ENCODE measurements at places on chromosomes 1 and 21.
A peak's percentile ranks its signal among the peaks of the same experiment; 100 is the strongest.

DNA sequence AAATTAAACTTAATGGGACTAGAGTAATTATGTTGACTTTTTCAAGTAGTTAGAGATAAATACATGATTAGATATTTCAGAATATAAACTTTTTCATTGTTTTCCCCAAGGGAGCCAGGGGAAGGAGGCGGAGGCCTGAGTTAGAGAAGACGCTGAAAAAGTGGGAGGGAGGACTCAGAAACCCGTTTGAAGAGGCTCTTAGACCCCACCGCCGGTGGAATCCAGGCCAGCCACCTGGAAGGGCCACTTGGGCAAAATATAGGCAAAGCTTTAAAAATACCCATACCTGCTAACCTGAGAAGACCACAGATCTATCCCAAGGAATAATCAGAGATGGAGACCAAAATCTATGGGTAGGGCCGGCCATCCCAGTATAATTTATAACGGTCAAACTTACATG, 242.6 kb downstream of the PTPRU start:
- no peak for DNase-seq

DNA sequence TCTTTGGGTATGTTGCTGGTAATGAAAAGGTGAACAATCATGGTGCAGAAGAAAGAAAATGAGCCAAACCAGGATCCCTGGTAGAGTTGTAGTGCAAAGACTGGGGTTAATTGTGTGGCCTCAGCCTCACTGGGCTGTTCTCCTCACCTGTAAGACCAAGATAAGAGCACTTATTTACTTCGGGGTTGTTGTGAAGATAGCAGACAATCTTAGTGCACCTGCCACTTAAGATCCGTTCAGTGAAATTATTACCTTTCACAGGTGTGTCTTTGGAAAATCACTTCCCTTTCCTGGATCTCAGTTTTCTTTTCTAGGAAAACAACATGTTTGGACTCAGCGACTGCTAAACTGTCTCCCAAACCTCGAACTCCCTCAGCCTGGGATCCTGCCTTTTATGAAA, 1.3 kb upstream of the FGGY start:
- DNase-seq: no peak

DNA sequence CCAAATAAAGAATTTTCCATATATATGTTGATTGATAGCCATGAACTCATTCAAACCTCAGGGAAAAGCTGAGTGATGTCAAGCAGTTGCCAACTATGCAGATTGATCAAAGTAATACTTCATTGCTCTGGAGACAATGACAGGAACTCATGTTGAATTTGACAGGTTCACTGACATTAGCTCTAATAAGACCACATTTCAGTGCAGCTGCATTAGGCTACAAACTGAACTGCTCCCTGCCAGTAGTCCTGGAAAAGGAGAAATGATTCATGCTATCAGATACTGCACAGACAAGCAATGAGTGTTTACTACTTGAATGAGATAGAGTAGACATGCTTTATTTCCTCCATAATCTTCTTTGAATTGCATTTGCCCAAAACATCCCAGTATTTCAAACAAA, 948.4 kb downstream of the MRPL39 start:
- no peak for DNase-seq

- DNase-seq: no peak
Observed at GRCh38 chr1:25174730-25175612, 57.3 kb downstream of the SYF2 start.

DNA sequence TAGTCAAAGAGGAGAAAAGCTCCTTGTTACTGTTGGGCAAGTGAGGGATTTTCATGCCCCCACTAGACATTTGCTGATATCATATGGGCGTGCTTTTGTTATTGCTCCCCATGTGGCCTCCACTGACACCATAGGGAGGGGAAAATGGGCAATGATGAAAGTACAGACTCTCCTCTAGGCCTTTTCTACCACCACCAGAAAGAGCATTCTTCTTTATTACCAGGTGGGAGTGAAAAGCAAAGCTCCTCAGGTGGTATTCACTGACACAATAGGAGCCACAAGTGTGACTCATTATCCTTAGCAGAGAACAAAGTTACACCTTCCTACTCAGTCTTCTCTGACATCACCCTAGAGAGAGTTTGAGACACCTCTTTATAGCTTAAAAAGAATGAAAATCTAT, 667.1 kb downstream of the LTN1 start:
- no peak for DNase-seq

DNA sequence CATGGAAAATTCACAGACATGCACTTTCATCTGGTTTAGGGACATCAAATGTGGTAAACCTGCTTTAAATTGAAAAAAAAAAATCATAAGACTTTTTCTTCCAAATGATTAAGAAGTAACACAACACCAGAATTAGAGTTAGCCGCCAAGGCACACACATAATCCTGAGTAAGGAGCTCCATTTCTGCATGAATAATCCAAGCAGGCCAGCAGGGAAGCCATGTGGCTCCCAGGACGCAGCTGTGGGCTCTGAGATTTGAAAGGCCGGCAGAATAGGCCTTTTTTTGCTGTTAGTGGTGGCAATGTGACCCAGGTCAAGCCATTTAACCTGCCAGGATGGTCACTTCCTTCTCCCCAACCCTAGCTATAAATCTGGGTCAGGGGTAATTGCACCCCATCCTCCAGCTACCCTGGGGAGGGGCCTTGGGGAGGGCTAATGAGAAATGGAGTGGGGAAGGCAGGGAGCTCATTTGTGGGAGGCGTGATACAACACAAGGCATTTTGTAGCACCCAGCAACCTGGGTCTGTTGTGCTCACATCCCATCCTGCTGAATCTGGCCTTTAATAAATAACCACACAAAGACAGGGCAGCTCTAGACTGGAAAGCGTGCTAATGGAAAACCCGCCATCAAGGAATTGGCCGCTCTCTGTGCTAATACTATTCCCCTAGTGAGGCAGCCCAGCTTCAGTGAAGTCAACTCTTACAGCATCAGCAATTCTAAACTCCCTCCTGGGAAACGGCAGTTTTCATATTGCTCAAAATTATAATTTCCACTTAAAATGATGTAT, 178.5 kb downstream of the RHOU start:
- DNase-seq: no peak

DNA sequence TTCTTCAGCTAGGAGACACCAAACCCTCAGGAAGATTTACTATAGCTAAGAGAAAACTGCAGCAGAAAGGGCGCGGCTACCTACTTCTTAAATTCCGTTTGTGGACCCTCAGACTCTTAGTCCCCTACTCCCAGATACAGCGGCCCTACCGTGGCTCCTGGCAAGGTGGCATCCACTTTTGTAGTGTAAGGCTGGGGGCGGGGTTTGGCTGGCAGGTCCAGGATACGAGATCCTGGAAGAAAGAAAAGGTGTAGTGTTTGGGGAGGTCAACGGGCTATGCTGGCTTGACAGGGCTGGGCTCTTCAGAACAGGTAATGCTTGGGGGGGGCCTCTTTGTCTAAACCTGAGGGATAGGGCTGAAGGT, 280 bp downstream of the CREB3L4 start:
- DNase-seq: no peak

DNA sequence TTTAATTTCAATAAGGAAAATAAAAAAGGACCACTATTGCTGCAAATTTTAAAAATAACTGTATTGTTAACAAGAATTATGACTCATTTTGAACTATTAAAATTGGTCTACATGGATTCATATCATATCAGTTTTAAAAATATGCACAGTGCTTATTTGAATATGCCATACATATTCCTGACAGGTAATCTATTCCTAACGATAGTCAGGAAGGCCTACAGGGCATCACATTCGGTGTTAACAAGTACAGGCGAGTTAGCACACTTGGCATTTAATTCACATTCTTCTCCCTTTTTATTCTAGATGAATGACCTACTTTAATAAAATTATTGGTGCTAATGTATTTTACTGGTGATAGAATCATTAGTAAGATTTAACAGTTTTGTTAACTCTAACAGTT, 174.6 kb downstream of the USH2A start:
- no peak for DNase-seq

- peak; percentile 4 for DNase-seq
Observed at GRCh38 chr1:195763907-195764374, 844.3 kb downstream of the KCNT2 start.

GRCh38 chr1:155301342-155301841, at the start of gene PKLR:
Gene PKLR, minus strand, starts transcription at chr1:155301438. Its CDS starts 43 bp downstream, at chr1:155301395.
- no peak for DNase-seq

DNA sequence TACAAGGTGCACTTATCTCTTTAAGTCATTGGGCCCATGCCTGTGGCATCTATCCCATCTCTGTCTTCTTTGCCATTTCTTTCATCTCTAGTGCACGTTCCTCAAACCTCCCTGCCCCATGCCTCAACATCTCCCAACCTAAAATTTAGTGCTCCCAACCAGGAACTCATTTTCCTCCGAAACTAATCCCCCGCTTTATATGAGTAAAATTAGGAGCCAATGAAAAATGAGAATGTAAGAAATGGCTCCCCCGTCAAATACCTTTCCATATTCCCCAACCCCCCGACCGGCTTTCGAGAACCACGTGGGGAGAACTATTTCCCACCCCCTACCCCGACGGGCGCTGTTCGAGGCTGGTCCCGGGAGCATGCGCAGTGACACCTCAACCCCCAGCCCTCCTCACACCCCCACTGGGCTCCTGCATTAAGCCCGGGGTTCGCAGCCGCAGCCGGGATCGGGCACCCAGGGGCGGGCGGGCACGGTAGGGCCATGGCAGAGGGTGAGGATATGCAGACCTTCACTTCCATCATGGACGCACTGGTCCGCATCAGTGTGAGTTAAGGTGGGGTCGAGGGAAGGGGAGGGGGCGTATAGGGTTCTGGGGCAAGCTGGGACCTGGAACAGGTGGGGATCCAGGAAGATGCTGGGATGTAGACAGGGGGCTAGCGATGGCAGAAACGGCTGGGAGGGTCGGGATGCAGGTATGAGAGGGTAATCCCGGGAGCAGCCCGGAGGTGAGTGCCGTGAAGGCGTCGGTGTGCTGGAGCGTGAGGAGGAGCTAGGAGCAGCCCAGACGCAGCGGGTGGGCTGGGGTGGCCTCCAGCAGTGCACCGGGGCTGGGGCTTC, at the start of gene TRIM46:
TRIM46 (plus strand) TSS at position 372 of the 846 bp plus-strand sequence; CDS start at position 490, 118 bp downstream.
- DNase-seq: peak; percentile 77

DNA sequence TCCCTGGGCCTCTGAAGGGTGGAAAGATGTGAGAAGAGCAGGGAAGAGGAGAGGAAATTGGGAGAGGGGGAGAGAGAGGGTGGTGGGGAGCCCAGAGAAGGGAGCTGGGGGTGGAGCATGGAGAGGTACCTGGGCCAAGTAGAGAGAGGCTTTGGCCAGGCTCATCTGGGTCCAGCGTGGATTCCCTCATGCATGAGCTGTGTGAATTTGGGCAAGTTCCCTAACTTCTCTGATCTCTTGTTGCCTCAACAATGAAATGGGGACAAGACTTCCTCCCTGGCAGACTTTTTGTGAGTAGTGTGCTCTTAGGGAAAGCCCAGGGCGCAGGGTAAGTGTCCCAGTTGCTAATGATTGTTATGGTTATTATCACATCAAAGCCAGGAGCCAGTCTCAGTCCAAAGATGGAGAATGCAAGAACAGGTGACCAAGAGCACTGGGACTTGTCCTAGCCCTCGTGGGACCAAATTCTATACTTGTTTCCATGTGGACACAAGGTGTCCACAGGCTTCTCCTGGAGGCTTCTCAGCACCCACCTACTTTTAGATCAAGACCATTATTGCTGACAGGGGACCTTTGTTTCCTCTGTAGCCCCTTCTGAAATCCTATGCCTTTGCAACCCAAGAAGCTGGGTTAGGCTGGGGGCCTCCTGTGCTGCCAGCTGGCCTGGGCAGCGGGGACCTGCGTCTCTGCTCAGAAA, 13.9 kb downstream of the IL6R start:
- no peak for DNase-seq

DNA sequence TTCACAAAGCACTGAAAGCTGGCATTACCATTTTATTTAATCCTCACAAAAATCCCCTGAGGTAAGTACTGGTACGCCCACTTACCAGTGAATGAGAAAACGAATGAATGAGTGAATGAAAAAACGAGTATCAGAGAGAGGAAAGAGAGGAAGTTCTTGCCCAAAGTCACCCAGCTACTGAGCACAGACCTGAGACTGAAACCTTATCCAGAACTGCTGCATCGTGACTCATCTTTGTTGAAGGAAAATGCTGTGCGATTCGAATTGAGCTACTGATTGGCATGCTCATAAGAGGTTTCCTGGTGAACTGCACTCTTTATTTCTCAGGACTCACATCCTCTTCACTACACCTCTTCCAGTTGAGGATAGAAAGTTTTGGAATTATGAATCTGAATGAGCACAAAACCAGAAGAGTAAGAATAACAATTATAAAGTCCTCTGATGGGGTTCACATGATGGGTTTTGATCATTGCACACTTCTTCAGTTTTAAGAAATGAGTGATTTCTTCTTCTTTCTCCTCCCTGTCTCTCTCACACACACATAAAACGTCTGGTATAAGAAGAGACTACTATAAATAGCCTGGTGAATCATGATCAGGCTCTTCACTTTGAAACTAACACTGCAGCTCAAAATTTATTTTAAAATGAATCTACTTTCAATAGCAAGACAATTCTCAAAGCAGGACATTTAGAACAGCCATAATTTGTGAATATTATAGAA, 32.1 kb downstream of the IL12RB2 start:
- peak; percentile 70 for DNase-seq

DNA sequence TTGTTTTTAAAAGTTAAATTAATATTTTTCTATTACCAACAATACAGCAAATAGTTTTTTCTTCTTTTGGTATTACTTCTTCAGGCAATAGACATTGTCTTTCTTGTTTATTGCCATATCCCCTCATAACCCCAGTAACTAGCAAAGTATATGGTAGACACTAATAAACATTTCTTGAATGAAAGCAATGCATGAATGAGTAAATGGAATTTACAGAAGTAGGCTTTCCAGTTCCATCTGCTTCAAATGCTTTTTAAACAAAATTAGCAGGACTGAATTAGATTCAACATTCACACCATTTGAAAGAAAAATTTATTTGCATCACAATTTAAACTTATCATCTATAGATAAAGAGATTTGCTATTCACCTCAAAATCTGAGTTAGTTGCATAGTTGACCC, 5.6 kb upstream of the DR1 start:
- DNase-seq: no peak

GRCh38 chr1:74767490-74767889, 34.5 kb downstream of the TYW3 start:
- DNase-seq: peak; percentile 22

GRCh38 chr1:7249516-7249915, 464.3 kb downstream of the CAMTA1 start:
- no peak for DNase-seq

GRCh38 chr1:160474392-160475242, 48.4 kb downstream of the SLAMF6 start:
- no peak for DNase-seq

GRCh38 chr1:183032122-183032921, 9.1 kb downstream of the LAMC1 start:
- DNase-seq: no peak

- no peak for DNase-seq
Observed at GRCh38 chr1:184376369-184376768, 10.5 kb upstream of the C1orf21 start.

DNA sequence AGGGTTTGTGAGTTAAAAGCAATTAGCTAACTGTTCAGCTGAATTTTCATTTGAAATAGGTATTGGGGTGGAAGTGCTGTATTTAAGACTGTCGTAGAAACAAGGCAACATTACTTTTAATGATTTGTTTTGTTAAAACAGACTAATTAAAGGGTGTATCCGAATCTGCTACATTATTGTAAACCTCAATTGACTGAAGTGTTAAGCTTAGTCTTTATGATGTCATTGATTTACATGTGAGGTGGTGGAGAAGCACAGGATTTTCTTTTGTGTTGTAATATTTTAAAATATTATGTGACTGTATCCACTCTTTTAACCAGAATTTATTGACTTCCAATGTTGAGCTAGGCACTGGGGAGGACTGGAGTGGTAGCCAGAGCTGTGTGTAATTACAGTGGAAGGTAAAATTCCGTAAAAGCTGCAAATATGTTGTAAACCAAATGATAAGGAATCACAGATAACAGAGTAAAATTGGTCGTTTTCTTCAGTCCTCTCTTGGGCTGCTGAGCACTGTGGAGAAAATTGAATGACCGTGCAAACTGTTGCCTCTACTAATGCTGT, 1.6 kb downstream of the HOOK1 start:
- DNase-seq: no peak

Measured in urothelium cell line (cell line).